ENCODE measurements at places on chromosomes 6 and 20. TPM values are rescaled to one million over a fixed set of nuclear protein-coding genes. Genes with fewer than 3 reads are reported as not detected.

- no peak overlapping the region for H3K27ac ChIP-seq
- H3K36me3 ChIP-seq = no peaks in the 10 kb centered on the region
- H3K4me1 ChIP-seq = peaks cover 2% of the 10 kb centered on the region
- DNase-seq = no peak
Observed at GRCh38 chr6:36713846-36714245, 16.2 kb downstream of the RAB44 start.

GRCh38 chr20:59322585-59323454, 22.4 kb downstream of the EDN3 start:
- H3K27me3 ChIP-seq = no peaks in the 10 kb centered on the region
- H3K4me1 ChIP-seq = no peaks in the 10 kb centered on the region
- DNase-seq = no peak
- H3K4me3 ChIP-seq = no peak overlapping the region

DNA sequence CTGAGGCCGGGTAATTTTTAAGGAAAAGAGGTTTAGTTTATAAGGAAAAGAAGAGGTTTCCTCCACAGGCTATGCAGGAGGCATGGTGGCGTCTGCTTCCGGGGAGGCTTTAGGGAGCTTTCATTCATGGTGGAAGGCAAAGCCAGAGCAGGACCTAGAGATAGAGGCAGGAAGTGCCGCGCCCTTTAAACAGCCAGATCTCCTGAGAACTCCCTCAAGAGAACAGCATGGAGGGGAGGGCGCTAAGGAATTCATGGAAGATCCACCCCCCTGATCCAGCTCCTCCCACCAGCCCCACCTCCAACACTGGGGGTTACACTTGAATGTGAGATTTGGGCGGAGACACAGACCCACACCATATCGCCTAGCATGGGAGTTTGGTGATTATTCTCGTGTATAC, 13.9 kb upstream of the DACT2 start:
- no peaks in the 10 kb centered on the region for H3K36me3 ChIP-seq
- DNase-seq = no peak
- H3K4me1 ChIP-seq = no peaks in the 10 kb centered on the region
- H3K4me3 ChIP-seq = no peak overlapping the region
- peaks cover 30% of the 10 kb centered on the region for H3K27me3 ChIP-seq
- no peak overlapping the region for H3K27ac ChIP-seq

MAP7 gene
- 2.1 TPM for total RNA-seq

All from activated CD4-positive, alpha-beta T cell treated with anti-CD3 and anti-CD28 coated beads for 36 hours (primary cell).